Liver (tissue), 10 donors: ENCODE measurements at places on chromosomes 2 and 18. TPM values are rescaled to one million over a fixed set of nuclear protein-coding genes. Genes with fewer than 3 reads are reported as not detected.

Gene IL36B
- polyA plus RNA-seq = not detected

Gene EGR4
- polyA plus RNA-seq = 0.02 TPM

- DNase-seq = no peak
These were observed 852 bp downstream of the POLI start for GRCh38 chr18:54269893-54270844.

Gene SPATA3
- polyA plus RNA-seq = not detected

DNA sequence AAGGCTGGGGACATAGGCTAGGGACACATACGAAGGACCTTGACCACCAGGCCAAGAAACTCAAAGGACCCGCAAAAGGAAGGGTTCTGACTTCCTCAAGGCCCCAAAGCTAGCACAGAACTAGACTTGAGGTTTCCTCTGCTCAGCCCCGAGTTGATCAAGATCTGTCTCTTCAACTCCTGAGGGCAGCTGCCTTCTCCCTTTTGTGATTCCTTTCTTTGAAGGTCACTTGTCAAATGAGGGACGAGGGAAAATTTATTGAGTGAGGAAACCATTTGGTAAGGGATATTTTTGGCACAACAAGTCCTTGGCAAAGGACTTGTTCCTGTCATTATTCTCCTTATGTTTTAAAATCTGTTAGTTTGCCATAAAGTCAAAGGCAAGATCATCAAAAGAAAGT lies 12.3 kb upstream of the ROCK2 start:
- no peak for DNase-seq

Gene CNDP1
- polyA plus RNA-seq = 3.4 TPM

DNA sequence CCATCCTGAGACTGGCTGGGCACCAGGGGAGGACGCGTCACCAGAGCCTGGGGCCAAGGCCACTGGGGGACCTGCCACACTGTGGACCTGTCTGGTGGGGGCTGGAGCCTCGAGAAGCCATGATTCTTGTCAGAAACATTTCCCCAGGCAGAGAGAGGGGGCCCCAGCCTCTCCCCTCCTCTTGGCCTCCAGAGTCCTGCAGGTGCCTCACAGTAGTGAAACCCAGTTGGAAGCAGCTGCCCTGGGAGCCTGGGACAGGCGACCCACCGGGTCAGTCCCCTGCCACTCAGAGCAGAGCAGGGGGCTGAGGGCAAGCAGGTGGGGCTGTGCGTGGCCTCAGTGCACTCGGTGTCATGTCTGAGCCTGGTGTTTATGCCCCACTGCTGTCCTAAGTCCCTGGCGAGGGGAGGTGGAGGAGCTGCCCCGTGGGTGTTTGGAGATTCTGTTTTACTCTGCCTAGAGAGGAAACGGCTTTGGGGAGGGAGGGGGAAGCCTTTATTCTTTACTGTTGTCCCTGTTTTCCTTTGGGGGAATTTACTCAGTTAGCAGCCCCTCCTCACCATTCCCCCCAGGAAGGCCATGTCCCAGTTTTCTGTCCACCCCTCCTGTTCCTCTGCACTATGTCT lies 7.7 kb downstream of the OXER1 start:
- no peak for DNase-seq

DNA sequence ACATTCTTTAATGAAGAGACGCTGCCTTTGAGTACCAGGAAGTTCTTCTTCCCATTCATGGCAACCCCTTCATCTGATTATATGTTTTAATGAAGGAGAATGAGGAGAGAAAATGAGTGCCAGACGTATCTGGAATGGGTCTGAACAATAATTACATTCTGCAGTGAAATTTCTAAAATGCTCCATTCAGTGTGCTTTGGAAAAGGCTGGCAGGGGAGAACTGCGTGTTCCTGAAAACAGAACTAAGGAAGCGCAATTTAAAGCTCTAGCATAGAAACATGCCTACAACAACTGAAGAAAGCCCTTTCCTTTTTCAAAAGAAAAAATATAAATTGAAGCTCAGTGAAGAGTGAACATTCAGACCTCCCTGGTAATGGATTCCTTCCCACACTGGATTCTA lies 58.8 kb downstream of the BOD1L2 start:
- DNase-seq = no peak

Gene RBM44
- polyA plus RNA-seq = 0.21 TPM

Gene PAIP2B
- polyA plus RNA-seq = 4.8 TPM

Gene DSC2
- 3.9 TPM for polyA plus RNA-seq

DNA sequence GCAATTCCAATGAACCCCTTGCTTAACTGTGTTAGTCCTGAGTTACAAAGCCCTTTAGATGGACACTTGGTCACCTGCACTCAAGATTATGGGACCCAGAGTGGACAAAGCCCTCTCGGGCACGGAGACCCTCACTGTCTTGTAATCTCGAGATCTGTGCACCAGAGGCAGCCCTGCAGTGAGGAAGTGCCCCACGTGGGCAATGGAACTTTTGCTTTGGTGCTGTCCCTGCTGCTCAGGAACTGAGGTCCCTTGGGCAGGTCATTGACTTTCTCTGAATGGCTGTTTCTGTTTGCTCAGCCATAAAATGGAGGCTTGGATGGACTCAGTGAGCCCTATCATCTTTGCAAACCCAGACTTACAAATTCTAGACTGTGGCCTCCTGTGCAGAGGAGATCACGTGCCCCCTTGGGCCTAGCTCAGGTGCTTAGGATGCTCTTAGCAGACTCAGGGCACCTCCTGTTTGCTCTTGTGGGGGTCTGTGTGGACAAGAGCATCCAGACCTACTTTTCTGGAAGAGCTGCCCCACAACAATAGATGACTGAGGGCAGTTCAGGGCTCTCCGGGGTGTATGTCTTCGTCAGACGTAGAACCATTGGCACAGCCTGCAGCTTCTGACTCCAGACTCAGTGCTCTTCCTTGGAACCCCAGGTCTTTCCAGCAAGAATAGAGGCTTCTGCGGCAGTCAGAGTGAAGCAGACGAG lies 94.5 kb upstream of the HS6ST1 start:
- peak; percentile 23 for DNase-seq

Gene DNAJC5G
- polyA plus RNA-seq = not detected

GRCh38 chr2:8170552-8171327 lies 511.1 kb upstream of the ID2 start:
- DNase-seq = no peak

GRCh38 chr2:70226781-70227180 lies 21.6 kb downstream of the TIA1 start:
- DNase-seq = no peak

- DNase-seq = no peak
These were observed 251.7 kb downstream of the NDUFA10 start for GRCh38 chr2:239773228-239774141.

Gene FAM210A
- polyA plus RNA-seq = 12.8 TPM

DNA sequence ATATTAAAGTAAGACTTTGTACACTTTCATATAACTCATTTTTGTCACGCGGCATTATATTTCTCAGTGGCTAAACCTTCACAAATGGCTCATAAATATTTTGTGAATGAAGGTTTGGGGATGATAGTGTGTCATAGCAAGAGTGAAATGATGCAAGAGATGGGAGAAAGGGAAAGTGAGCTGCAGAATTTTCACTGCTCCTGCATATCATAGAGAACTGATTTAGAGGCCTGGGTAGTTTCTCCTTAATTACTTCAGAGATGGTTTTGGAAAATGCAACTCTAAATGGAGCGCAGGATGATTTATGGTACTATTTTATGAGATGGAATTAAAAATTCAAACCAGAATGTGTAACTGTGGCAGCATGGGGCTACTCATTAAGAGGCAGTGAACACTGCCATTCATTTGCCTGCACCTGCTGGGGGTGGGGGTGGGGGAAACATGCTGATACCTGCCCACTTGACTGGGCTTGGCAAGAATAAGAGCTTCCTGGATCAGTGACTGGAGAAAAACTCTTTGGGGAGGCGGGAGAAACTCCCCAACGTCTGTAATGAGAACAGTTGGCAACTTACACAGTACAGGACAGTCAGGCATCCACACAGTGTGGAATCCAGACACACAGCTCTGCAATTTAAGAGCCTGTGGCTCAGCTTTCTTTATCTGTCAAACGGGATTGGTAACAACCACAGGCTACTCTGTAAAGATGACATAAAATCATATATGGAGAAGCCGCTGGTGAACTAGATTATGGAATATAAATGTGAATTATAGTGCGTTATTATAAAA lies 941.9 kb downstream of the SLC4A3 start:
- DNase-seq = no peak

DNA sequence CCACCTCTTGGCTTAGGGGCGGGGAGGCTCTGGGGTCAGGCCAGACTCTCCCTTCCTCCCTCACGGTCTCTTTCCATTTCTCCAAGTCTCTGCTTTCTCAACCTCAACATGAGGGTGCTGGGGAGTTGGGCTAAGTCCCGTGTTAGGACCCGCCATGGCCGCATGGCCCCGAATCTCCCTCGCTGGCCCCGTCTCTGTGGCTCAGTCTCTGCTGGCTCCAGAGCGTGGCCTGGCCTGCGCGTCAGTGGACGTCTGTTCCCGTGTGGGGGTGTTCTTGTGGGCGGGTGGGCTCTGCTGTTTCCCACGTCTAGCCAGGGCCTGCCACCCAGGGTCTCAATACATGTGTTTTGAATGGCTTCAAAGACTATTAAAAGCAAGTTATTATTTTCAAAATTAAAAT lies 12.4 kb downstream of the ALLC start:
- no peak for DNase-seq

DNA sequence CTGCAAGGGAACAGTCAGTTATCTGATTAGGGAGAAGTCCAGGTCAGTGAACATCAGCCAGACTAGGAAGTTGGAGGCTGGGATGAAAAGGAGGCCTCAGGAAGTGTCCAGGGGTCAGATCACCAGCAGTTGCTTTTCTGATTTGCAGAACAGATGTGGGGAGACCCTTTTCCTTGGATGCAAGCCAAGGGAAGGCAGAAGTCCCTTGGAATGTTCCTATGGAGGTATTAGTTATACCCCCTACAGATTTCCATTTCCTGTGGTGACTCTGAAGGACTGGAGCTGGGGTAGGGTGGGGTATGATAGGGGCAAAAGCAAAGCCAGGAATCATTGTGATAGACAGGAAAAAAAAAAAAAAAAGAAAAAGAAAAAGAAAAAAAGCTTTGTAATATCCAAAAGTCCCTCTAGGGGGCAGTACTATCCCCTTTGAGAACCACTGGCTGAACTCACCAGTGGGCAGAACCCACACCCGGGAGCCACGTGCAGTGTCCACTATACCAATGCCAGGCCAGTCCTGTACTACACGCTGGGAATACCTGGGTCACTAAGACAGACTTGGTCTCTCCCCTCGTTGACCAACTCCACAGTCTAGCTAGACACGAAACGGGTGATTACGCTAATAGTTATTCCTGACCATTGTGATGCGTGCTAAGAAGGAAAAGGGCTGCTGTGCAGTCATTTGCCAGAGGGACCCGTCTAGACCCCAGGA lies 7.4 kb downstream of the DYSF start:
- DNase-seq = peak; percentile 21

GRCh38 chr2:182101263-182101662 lies 115.6 kb downstream of the PPP1R1C start:
- DNase-seq = no peak

GRCh38 chr2:32249731-32250236 lies 14.9 kb downstream of the NLRC4 start:
- DNase-seq = no peak
